Caudate nucleus (tissue), 63 donors: ENCODE measurements at places on chromosomes 6 and 20.

DNA sequence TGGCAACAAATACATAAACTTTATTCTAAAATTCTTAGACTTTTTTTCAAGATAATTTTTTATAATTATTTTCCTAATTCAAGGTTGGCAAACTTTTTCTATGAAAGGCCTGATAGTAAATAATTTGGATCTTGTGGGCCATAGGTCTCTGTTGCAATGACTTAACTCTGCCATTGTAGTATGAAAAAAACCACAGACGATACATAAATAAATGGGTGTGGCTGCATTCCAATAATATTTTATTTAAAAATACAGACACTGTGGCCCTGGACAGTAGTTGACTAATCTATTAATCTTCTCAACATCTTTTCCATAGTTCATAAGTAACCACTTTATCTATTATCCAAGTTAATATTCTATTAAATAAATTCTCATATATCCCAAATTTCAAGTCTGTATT lies 281.1 kb downstream of the SYNE1 start:
- DNase-seq, result no peak

DNA sequence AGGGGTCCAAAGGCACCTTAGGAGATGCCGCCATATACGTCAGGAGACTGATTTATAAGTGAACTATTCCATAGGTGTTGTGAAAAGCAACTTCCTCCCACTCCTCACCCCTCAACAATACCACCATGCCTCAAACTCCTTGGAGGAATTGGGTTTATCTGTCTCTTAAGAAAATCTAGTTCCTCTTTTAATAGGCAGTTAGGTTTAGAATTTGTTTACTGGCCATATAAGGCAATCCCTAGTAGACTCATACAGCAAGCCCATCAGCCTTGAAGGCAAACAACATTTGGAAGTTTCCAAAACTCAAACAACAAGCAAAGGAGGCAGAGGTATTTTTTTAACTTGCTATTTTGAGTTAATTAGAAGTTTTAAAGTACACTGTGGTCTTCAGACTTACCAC lies 66.1 kb downstream of the PRND start:
- no peak for DNase-seq

DNA sequence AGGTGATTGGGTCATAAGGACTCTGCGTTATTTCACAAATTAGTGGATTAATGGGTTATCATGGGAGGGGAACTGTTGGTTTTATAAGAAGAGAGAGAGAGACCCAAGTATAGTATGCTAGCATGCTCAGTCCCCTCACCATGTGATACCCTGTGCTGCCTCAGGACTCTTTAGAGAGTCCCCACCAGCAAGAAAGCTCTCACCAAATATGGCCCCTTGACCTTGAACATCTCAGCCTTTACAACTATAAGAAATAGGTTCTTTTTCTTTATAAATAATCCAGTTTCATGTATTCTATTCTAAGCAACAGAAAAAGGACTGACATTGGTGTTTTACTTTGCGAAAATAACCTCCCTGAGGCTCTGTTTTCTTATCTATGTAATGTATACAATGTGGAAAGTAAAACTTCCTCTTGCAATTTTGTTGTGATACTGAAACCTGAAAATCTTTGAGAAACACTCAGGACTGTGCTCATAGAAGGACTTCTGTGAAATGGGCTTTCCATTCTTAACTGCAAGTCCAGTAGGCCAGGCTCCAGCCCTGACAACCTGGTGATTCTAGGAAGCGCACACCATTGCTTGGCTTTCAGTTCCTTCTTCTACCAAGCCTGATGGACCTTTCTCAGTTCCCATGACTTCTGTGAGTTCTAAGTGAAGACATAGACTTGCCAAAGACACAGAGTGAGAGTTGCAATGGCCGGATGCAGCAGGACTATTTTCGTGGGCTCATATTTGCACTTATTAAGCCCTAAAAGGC lies 21.9 kb downstream of the SIRPD start:
- DNase-seq, result no peak

DNA sequence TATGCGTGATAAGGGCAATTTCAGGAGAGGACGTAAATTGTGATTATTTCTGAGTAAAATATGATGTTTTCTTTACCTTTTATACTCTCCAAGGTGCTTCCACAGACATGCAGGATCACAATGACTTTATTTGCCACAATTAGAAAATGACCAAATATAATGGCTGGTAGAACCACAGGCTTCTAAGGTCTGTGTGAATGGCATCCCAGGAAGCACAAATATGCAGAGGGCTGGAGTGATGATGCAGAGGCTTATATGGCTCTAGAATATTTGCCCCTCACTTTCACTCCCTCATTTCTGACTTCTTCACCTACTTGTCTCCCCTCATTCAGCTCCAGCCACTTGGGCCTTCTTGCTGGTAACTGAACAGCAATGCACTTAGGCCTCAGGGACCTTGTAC lies 502.1 kb upstream of the MAP3K7 start:
- DNase-seq, result no peak

GRCh38 chr20:21360705-21361104 lies 36.6 kb downstream of the NKX2-4 start:
- DNase-seq, result no peak
